Activated naive CD4-positive, alpha-beta T cell treated with anti-CD3 and anti-CD28 coated beads, Interleukin-2, amount 50 U/mL, for 72 hours (primary cell): ENCODE measurements at places on chromosomes 1 and 21. TPM values are rescaled to one million over a fixed set of nuclear protein-coding genes. Genes with fewer than 3 reads are reported as not detected.

SH2D5 gene
- total RNA-seq: not detected

TMEM269 gene
- total RNA-seq: 0.53 TPM

C1orf74 gene
- 4.9 TPM for total RNA-seq

GNAT2 gene
- total RNA-seq: not detected

DNA sequence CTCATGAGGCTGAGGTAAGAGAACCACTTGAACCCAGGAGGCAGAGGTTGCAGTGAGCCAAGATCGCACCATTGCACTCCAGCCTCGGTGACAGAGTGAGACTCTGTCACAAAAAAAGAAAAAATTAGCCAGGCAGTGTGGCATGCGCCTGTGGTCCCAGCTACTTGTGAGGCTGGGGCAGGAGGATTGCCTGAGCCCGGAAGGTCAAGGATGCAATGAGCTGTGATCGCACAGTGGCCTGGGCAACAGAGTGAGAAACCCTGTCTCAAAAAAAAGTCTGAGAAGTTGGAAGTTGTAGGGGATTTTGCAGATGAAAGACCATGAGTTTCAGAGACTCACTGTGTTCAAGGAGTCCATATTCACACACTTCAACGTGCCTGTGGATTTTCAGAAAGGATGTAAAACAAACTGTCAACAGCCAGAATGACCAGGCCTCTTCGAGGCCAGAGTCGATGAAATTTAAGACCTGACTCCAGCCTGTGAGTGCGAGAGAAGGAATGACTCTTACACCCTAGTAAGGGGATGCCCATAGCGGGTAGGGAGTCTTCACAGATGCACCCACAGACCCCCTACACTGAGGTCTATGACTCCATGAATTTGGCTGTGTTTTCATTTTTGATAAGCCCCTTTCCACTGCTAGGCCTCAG is 2.2 kb downstream of the S100A13 start:
- DNase-seq: no peak

- no peak for DNase-seq
These were observed 3.1 kb upstream of the ADARB1 start for GRCh38 chr21:45071078-45071873.

- peak; percentile 53 for DNase-seq
These were observed 61.9 kb downstream of the WNT9A start for GRCh38 chr1:227885648-227886502.

DNA sequence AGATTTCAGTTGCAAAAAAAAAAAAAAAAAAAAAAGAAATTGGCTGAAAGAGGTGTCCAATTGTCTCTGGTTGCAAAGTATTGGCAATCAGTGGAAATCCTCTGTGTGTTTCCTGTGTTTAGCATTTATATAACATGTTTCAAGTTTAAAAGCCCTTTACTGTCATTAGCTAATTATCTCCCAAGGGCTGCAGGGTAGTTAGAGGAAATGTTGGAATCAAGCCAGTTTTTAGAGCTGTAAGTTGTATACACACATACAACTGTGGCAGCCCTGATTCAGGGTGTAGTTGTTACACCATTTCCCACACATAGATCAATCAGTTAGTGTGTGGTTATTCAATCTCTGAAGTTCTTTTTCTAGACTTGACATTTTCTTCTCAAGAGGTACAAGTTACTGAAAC is 8.9 kb upstream of the ZNF326 start:
- no peak for DNase-seq

GRCh38 chr1:97820470-97821188 is 100.2 kb downstream of the DPYD start:
- no peak for DNase-seq

- no peak for DNase-seq
These were observed 75.8 kb downstream of the RGL1 start for GRCh38 chr1:183880531-183881243.

DNA sequence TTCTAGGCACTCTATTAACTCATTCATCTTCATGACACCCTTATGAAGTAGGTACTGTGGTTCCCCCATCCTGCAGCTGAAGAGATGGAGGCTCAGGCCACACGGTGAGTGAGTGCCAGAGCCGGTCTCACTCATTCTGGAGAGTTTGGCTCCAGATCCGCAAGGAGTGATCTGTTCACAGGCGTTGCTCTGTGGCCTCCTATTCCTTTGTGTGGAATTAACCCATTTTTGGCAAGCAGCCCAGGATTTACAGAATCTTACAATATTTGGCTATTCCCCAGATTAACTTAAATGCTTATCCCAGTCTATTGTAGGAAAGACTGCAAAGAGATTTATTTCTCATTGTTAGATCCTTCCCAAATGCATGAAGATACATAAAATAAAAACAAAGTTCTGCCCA is 29.6 kb downstream of the KIAA0040 start:
- no peak for DNase-seq

- DNase-seq: peak; percentile 5
These were observed 24.9 kb upstream of the CR1L start for GRCh38 chr1:207619871-207620542.

GRCh38 chr1:205512059-205513045 is 7.9 kb downstream of the CDK18 start:
- no peak for DNase-seq

DNA sequence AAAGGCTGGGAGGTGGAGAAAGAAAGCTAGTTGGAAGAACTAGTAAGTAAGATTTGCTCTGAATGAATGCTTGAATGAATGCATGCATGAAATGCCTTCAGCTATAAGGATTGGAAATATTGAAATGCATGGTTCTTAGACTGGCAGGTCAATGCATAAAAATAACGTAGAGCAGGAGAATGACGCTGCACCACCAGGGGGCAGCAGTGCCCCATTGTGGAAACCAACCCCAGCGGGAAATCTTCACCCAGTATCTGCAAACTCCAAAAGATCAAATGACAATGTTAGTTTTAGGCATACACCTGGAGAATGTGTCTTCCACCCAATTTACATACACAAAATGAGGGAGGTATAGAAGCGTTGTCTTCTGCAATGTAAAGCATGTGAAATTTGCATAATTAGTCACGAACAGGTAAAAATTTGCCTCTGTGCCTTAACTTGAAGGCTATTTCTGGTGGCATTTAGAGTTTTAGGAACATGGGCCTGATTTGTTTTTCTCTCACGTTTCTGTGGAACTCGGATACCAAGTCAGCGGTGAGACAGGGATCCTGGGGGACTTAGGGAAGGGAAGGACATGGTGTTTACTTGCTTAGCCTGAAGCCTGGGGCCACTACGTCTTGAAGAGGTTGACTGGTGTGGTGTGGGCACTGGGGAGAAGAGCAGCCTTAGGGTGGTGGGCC is 78.6 kb downstream of the HHAT start:
- no peak for DNase-seq

DNA sequence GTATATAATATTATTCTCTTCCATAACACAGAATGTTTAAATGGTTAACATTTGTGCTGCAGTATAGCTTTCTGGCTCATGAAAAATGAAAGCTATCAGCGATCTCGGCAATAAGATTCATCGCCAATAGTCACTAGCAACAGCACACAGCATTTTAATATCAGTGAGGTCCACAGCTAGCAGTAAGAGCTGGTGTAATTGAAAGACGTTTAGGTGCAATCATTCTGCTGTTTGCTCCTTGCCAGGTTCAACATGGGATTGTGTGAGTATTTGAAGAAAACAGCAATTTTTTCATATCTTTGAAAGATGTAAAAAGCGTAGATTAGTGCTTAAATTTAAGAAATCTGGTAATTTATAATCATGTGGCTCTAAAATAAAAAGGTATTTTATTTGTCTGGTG is 20.1 kb downstream of the PRKACB start:
- DNase-seq: no peak

DNA sequence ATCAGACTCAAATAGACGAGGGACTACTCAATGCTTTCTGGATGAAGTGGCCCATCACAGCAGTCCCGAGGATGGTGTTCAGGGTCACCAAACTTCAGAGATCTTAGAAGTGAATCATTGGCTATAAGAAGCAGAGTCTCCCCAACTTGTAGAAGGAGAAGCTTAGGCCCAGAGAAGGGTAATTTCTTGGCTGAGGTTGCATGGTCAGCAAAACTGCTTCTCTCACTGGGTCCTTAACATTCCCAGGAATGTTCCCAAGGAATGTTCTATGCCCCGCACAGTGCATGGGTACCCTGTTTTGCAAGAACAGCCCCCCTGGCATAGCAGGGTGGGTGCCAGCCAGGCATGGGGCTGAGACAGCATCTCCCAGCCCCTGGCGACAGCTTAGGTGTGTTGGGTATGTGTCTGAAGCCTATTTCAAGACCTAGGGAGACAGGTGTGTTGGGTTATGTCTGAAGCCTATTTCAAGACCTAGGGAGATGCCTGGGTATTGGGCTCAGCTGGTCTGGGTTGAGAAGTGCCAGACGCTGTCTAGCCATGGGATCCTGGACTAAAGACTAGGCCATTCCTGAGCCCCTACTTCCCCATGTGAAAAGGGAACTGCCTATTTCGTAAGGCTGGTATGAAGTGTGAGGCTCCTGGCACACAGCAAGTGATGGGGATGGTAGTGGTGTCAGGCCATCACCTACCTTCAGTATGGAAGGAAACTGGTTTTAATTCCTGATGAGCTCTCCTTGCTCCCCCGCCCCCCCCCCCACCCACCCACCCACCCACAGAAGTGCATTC is 26.1 kb downstream of the PADI6 start:
- no peak for DNase-seq

GRCh38 chr1:21631944-21632887 is 36.9 kb downstream of the RAP1GAP start:
- no peak for DNase-seq

DNA sequence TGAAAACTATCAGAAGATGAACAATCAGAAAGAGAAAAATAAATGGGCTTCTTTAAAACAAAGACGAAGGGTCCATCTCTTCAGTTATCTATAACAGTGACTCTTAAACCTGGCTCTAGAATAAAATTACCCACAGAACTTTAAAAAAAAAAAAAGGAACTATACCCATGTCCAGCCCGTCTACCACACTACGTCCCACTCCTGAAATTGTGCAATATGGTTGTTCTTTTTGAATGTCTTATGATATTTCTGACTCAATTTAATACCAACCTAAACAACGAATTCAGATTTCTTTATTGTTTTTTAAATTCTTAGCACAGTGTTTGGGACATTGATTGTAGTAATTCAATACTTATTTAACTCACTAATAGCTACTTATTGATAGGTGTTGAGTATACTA is 246.3 kb downstream of the DPYD start:
- DNase-seq: no peak

GRCh38 chr1:39266269-39266668 is 61.8 kb downstream of the MACF1 start:
- DNase-seq: no peak

DNA sequence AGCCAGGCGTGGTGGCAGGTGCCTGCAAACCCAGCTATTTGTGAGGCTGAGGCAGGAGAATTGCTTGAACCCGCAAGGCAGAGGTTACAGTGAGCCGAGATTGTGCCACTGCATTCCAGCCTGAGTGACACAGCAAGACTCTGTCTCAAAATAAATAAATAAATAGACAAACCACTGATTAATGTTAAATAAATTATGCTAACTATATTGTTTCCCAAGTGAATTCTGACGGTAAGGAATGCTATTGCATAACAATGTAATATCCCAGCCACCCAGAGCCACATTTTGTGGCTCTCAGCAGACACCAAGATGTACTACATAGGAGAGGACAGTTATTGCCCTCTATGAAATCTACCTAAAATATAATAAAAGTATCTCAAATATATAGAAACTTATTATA is 55.4 kb downstream of the LPGAT1 start:
- DNase-seq: no peak

DNA sequence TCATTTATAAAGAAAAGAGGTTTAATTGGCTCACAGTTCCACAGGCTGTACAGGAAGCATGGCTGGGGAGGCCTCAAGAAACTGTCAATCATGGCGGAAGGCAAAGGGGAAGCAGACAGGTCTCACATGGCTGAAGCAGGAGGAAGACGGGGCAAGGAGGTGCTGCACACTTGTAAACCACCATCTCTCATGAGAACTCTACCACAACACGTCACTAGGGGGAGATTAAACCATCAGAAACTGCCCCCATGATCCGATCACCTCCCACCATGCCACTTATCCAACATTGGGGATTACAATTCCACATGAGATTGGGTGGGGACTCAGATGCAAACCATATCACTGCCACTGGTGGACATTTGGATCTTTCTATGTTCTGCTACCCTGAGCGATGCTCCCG is 351.4 kb downstream of the NPHP4 start:
- DNase-seq: no peak

DNA sequence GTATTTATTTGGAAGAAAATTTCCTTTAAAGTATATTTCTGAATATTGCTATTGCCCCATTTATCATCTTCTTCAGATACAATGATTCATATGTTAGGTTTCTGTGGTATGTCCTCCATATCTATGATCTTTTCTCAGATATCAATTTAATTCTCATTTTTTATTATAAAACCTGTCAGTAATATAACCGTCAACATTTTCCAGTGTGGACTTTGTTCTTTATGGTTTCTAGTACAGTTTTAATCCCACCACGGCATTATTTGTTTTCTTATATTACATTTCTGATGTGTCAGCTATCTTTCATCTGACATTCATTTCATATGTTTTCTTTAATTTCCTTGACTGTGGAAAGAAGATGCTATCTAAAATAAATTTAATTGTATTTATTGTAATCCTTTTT is 97.9 kb downstream of the PLPPR5 start:
- no peak for DNase-seq

DNA sequence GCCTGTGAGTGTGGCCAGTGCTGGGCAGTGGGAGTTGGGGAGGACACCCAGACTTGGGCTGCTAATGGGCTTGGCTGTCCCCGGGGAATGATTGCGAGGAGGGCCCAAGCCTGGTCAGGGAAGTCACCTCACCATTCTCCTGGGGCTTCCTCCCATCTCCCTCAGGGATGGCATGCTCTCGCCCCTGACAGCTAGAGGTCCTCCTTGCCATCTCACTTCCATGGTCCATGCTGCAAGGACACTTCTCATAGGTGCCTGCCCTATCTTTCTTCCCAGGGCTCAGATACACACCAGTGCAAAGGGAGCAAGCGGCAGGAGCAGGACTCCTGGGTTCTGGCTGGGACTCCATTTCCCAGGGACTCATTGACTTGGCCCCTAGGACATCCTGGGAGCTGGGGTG is 4.1 kb downstream of the NTRK1 start:
- DNase-seq: no peak

GRCh38 chr1:82226186-82226505 is 425.4 kb downstream of the ADGRL2 start:
- no peak for DNase-seq

DNA sequence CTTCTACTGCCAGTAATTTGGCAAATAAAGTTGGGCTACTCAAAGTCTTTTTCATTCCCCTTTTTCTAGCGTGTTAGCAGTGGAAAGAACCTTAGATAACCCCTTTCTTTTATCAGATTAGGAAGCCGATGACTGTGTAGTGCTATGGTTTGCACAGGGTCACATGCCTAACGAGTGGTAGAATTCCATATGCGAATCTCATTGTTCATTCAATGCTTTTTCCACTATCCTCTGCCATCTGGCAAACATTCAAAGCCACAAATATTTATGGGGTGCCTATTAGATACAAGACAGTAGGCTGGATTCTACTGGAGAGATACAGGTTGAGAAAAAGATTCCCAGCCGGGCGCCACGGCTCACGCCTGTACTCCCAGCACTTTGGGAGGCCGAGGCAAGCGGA is 14.9 kb upstream of the IER5 start:
- DNase-seq: no peak
